ENCODE measurements at places on chromosomes 16 and 17. TPM values are rescaled to one million over a fixed set of nuclear protein-coding genes. Genes with fewer than 3 reads are reported as not detected.

- no peaks in the 10 kb centered on the region for H3K4me1 ChIP-seq
- DNase-seq: no peak
- H3K36me3 ChIP-seq: no peaks in the 10 kb centered on the region
- H3K27ac ChIP-seq: no peak overlapping the region
- H3K4me3 ChIP-seq: no peak overlapping the region
Observed at GRCh38 chr16:71591917-71592316, 15.0 kb upstream of the TAT start.

DNA sequence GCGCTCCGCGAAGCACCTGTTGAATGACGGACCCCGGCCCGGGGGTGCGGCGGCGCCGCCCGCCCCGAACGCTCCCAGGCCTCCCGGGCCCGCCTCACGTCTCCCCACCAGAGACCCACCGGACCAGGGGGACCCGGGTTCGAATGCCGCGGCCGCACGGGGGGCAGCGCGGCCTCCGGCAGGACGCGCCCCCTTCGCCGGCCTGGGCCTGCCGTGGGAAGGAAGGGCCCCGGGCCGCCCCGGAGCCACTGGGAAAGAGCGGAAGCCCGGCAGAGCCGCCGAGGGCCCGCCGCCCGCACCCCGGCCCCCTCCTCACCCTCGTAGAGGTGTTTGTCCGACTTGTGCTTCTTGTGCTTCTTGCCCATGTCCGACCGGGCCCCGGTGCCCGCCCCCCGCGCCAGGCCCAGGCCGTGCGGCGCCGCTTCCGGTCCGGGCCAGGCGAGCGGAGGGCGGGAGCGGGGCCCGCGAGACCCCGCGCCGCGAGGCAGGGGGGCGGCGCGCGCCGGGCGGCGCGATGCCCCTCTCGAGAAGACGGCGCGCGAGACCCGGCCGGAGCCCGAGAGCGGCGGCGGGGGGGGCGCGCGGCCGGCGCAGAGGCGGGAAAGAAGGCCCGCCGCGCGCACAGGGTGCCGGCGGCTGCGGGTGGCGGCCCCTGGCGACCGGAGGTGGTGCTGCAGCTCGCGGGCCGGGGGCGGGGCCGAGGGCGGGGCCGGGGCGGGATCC lies at the start of gene BRD7:
Gene BRD7 (minus strand): TSS at position 579 of the 723 bp plus-strand sequence. CDS start 214 bp downstream, at position 365.
- peaks cover 54% of the 10 kb centered on the region for H3K4me1 ChIP-seq
- H3K27ac ChIP-seq: peak within 1 kb of the TSS; percentile 99
- H3K36me3 ChIP-seq: peaks cover 18% of the 10 kb centered on the region
- peak; percentile 82 for DNase-seq
- H3K27me3 ChIP-seq: peaks cover 5% of the 10 kb centered on the region
- peak within 1 kb of the TSS; percentile 96 for H3K4me3 ChIP-seq

- no peaks in the 10 kb centered on the region for H3K36me3 ChIP-seq
- no peaks in the 10 kb centered on the region for H3K27me3 ChIP-seq
- H3K4me1 ChIP-seq: no peaks in the 10 kb centered on the region
- no peak overlapping the region for H3K4me3 ChIP-seq
- DNase-seq: no peak
Observed at GRCh38 chr17:59512844-59513385, 52.5 kb upstream of the DHX40 start.

DNA sequence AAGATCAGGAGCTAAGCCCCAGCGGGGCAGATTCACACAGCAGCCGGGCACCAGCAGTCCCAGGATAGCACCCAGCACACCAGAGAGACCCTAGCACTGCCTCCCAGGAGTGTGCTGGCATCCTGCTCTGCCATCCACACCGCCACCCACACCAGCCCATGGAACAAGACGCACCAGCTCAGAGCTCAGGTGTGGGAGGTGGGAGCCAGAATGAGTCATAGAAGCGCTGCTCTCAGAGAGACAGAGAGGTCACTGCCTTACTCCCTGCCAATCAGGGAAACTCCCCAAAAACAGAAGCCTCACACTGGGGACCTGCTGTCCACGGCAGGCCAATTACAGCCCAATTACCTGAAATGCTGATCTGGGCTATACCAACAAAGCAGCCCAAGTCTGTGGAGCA lies 64.9 kb downstream of the CDYL2 start:
- peaks cover 14% of the 10 kb centered on the region for H3K36me3 ChIP-seq
- DNase-seq: peak; percentile 25
- H3K4me1 ChIP-seq: peaks cover 35% of the 10 kb centered on the region
- no peaks in the 10 kb centered on the region for H3K27me3 ChIP-seq
- H3K27ac ChIP-seq: no peak overlapping the region
- no peak overlapping the region for H3K4me3 ChIP-seq

The WIPI1 gene
- 61.0 TPM for total RNA-seq

DNA sequence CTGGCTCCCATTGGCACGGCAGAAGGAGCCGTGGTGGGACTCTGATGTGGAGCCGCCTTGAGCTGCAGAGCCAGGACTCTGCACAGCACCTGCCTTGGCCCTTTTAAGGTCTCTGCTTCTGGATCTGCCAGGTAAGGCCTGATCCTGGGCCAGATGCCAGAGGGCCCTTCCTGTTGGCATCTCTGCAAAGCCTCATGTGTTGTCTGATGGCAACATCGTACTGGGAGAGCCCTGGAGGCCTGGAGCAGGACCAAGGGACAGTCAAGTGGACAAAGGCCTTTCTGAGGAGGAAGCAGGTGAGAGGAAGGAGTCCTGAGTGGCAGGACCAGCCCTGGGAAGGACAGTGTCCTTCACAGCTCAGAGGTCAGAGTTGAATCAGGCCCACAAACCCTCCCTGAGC lies 26.1 kb downstream of the SOCS1 start:
- DNase-seq: no peak
- no peak overlapping the region for H3K4me3 ChIP-seq
- no peaks in the 10 kb centered on the region for H3K27me3 ChIP-seq
- no peaks in the 10 kb centered on the region for H3K36me3 ChIP-seq
- H3K4me1 ChIP-seq: peaks cover 90% of the 10 kb centered on the region

DNA sequence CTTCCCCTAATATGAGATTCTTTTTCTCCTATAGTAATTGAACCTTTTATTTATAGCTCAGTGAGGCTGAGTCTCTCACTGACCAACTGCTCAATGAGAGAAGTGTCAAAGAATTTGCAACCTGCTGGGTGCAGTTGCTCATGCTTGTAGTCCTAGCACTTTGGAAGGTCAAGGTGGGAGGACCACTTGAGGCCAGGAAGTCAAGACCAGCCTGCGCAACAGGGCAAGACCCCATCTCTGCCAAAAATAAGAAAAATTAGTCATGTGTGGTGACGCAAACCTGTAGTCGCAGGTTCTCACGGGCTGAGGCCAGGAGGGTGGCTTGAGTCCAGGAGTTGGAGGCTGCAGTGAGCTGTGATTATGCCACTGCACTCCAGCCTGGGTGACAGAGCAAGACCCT lies 30.9 kb upstream of the CRYBA1 start:
- no peaks in the 10 kb centered on the region for H3K36me3 ChIP-seq
- DNase-seq: no peak
- H3K4me3 ChIP-seq: no peak overlapping the region
- H3K4me1 ChIP-seq: peaks cover 9% of the 10 kb centered on the region
- H3K27ac ChIP-seq: no peak overlapping the region

The PLA2G10 gene
- total RNA-seq: not detected

The HOXB1 gene
- total RNA-seq: not detected

- no peak for DNase-seq
- peaks cover 5% of the 10 kb centered on the region for H3K27me3 ChIP-seq
- no peak overlapping the region for H3K4me3 ChIP-seq
- no peak overlapping the region for H3K27ac ChIP-seq
- H3K4me1 ChIP-seq: no peaks in the 10 kb centered on the region
Observed at GRCh38 chr16:13136901-13137300, 235.5 kb downstream of the SHISA9 start.

Data from activated T-cell treated with anti-CD3 and anti-CD28 coated beads, Interleukin-2, amount 50 U/mL, for 72 hours (primary cell).